Brain (organoid and tissue), 16 donors: ENCODE measurements at places on chromosomes 11 and 22.

GRCh38 chr11:41861838-41862237 lies 402.4 kb upstream of the LRRC4C start:
- no peak for DNase-seq

DNA sequence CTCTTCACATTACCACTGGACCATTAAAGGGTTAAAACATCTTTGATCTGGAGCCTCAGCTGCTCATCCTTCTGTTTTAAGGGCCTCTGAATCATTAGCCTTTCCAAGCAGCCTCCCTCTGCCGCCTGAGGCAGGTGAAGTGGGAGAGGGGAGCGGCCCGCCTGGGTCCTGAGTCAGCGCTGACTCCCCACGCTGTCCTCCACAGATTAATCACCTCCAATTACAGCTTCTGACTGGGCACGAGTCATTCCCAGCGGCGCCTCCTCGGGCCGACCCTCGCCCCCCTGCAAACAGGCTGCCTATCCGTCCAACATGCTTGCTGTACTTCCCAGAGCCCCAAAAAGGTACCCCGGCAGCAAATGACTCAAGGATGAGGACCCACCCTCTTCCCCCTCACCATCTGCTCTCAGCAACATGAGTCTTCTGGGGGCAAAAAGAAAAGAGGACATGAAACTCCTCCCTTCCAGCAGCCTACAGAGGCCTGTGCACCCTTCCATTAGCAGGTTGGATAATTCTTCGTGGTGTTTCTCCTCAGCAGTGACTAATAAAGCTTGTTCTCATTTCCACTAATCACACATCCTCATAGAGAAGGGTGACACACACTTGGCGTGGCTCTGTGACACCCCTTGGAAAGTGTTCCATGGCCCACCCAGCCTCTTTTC lies 44.3 kb upstream of the JAM3 start:
- no peak for DNase-seq

GRCh38 chr11:92342886-92343285 lies 118.3 kb downstream of the FAT3 start:
- peak; percentile 22 for DNase-seq

- DNase-seq, result no peak
Measured at GRCh38 chr22:40434106-40434505, 63.7 kb downstream of the SGSM3 start.

DNA sequence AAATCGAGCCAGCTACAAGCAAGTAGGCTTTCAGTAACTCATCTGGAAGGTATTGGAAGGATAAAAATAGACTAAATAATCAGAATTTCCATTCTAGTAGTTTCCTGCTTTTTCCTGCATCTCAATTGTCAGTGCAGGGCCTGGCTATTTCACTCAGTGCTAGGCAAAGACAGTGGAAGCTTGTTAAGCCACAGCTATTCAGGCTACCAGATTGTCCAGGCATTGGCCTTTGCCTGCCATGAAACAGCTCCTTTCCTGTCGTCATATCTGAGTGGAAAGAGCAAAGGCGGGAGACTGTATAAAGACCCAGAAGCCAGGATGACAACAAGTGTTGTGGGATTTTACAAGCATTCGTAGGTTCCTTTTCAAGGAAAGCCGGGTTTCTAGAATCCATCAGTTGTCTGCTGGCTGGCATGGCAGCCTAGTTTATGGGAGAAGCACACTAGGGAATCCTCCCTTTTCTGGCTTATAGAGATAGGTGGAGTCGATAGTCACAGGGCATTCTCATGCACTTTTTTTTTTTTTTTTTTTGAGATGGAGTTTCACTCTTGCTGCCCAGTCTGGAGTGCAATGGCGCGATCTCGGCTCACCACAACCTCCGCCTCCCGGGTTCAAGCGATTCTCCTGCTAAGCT lies 2.0 kb upstream of the TNRC6B start:
- no peak for DNase-seq

DNA sequence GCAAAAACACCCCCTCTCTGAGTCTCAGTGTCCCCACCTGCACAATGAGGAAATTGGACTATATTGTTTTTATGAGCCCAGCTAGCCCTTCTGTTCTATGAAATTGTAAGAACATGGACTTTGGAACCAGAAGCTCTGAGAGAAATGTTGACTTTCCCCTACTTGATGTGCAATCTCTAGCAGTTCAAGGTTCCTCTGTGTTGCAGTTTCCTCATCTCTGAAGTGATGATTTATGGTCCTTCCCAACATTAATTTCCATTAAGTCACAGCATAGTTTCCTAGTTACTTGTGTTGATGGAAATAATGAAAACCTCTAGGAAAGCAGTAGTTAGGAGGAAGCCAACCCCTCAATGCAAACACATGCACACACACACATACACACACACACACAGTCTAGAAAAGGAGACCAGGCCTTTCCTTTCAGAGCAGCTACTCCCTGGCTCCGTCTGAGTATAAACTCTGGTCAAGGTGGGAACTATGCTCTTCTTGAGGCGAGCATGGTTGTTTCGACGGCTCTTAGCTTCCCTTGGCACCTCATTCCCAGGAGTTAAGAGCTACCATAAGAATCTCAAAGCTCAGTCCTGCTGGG lies 518.4 kb downstream of the SOX6 start:
- no peak for DNase-seq
